NCI-H774 (cell line): ENCODE measurements at places on chromosomes 3 and 15.

- no peak for DNase-seq
Measured at GRCh38 chr15:101676921-101677329, 24.7 kb upstream of the TM2D3 start.

DNA sequence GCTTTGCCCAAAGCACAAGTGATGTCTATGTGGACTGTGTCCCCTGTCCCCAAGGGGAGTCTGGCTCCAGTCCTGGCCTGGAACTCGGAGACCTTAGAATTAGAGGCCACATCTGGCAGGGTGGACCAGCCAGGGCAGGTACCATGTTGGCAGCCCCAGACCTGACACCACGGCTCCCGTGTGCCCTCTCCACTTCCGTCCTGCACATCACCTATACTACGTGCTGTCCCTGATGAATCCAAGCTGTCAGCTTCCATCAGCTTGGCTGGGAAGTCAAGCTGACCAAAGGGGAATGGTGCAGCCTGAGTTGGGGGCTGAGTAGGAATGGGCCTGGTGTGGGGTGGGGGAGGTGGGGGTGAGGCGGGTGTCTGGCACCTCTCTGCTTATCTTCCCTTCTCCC is 15.3 kb downstream of the C15orf39 start:
- no peak for DNase-seq

DNA sequence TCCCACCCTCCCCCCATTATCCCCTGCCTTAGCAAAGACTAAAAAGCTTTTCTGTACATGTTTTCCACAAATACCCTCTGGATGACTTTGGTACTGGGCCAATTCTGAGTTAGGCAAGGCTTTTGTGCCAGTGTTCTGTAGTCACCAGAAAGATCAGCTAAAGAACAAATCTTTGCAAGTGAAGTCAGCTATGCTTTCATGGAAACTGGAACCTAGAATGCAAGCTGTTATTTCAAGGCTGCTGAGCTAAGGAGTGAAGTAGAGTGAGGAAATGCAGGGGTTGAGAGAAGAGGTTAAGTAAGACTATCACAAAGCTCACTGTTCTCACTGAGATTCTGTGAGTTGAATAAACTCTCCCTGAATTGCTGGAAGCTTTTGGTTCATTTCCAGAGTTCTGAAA is 107.8 kb upstream of the CNTN3 start:
- no peak for DNase-seq

DNA sequence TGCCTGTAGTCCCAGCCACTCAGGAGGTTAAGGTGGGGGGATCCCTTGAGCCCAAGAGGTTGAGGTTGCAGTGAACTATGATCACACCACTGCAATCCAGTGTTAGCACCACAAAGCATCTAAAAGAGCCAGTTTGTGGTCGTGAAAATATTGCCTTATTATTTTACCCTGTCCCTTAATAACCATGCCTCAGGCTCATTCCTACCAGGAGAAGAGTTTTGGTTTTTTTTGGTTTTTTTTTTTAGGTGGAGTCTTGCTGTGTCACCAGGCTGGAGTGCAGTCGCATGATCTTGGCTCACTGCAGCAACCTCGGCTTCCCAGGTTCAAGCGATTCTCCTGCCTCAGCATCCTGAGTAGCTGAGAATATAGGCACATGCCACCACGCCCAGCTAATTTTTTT is 17.9 kb upstream of the AVEN start:
- DNase-seq: no peak

- DNase-seq: no peak
Measured at GRCh38 chr3:166388321-166388720, 551.1 kb upstream of the BCHE start.

GRCh38 chr15:23690450-23690852 is 3.3 kb upstream of the NDN start:
- no peak for DNase-seq

DNA sequence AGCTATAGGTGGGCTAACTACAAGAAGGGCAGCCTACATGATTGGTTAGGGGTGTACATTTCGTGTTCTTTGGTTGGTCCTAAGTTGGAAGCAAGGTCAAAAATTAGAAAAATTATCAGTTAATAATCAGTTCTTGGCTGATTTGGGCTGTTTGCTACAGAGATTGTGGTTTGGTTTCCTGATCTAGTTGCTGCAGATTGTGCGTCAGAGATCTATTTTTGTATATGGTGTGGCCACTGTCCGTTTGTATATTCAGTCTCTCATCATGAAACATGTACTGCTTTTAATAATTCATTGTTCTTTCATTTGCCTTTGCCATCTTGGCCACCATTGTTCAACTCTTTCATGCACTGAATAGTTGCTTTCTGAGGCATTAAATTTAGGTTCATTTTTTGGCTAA is 80.9 kb downstream of the LRRC3B start:
- no peak for DNase-seq

DNA sequence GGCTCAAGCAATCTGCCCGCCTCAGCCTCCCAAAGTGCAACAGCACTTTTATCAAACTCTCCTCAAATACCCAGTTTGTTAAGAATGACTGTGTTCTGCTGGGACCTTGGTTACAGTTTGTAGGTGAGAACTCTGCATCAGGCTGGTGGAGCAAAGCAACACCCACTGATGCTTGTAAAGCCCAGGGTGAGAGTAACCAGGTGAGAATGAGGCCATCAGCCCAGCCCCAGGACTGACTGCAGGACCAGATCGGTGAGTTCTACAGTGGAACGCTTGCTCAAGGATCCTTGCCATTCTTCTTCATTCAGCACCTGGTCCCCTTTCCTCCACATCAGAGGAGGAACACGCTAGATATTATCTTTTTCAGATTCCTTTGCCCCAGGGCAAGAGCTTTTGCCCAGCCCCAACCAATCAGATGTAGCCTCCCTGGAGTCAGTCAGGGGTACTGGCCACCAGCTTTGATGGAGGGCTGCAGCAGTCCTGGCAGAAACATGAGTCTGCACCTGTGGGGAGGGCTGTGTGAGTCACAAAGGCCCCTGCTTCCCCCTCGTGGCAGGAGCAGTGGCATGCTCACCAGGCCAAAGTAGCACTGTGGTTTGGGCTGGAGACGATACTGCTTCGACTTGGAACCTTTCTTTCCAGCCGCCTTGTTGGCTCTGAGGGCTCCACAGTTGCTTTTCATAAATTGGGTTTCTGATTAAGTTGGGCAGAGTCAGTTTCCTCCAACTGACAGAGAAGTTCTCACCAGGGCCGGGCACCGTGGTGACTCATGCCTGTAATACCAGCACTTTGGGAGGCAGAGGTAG is 3.5 kb upstream of the SHISA5 start:
- no peak for DNase-seq

GRCh38 chr15:71337197-71337845 is 222.1 kb downstream of the THSD4 start:
- no peak for DNase-seq

DNA sequence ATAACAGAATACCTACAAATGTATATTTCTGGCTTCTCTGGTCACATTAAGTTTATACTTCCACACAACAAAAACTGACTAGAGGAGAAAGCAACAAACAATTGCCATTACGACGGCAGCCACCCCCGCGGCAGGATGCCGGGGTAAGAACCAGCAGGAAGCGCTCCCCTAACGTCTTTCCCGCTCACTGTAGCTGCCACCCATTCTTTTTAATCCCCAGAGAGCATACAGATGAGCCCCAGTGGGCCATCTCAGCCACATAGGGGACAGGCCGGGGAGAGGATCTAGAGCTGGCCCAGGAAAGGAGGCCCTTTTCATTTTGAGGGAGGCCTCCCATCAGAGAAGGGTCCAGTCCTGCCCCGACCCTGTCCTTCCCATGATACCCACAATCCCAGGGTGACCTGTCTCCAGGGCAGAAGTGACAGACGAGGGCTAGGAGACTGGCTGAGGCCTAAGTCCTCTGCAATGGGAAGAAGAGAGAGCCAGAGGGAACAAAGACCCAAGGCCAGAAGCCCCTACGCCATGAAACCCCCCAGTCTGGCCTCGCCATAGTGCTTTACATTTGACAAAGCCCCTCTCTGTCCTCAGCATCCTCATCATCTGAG is 3.6 kb upstream of the CALML4 start:
- DNase-seq: no peak

DNA sequence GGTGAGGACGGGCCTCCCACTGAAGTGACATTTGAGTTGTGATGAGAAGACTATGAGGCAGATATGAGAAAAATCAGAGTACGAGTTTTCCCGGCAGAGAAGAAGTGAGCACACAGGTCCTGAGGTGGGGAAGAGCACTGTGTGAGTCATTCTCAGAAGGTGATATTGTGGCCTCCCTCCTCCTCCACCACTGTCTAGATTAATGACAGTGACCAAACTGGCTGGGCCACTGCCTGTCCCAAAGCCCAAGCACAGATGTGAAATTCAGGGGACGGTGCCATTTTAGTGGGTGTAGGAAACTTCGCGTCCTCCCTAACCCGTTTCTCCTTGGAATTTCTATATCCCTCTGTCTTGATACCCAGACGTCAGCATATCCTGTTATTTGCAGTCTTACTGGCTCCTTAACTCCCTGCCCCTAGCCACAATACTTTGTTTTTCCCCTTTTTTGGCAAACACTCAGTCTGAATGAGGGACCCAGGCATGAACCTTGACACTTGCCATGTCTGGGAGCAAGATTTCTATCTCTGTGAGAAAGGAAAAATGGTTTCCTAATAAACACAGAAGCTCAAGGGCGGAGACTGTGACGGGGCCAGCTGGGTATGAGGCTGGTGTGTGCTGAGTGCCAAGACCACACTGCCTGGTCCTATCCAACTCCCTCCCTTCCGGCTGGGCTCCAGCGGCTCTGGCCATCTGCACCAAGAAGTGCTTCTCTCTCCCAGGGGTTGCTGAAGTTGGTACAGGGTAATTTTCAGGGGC is 15.2 kb downstream of the PRICKLE2 start:
- no peak for DNase-seq

DNA sequence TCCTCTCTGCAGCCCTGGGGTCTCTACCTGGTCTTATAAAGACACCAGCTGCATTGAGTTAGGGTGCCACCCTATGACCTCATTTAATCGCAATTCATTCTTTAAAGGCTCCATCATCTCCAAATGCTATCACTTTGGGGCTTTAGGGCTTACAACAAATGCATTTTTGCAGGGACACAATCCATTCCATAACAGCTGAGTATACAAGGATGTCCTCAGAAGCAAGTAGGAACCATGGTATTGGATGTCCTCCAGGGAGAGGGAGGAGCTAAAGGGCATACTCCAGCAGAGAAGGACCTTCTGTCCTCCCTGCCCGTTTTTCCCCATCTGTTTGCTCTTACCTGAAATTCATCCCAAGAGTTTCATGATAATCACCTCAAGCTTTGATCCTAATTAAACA is 30.3 kb downstream of the UMPS start:
- no peak for DNase-seq

- DNase-seq: no peak
Measured at GRCh38 chr3:179560791-179561190, 1.9 kb upstream of the ACTL6A start.

DNA sequence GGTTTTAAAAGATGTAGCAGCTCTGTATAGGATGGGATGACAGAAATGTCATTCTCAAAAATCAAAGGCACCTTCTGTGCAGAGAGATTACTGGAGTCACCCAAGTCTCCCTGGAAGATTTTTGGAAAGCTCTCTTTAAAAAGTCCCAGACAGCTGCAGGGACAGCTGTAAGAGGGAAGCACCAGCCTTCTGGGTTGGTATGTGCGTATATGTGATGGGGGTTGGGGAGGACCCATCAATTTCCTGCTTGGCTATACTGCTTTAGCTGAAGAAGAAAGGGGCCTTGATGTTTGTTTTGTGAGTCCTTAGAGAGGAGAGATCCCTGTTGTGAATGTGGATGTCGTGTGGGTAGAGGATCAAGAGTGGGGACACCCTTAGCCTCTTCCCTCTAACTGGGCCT is 5.4 kb upstream of the SEC11A start:
- no peak for DNase-seq

- no peak for DNase-seq
Measured at GRCh38 chr15:63905131-63905530, 71.4 kb upstream of the HERC1 start.

DNA sequence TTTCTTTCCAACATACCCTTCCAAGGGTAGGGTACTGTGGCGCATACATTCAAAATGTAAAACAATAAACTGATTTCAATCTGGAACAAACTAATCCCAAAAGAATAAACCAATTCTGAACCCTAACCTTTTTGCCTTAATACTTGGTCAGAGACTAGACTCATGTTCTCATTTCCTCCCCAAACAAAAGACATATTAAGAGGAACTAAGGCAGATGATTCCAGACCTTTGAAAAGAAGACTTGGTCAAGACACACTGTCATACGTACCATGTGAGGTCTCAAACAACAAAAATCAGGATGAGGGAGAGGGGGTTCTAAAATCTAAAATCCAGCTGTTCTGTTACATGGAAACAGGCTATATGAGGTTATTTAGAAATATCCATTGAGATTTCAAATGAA is 102.1 kb downstream of the RFTN1 start:
- no peak for DNase-seq

DNA sequence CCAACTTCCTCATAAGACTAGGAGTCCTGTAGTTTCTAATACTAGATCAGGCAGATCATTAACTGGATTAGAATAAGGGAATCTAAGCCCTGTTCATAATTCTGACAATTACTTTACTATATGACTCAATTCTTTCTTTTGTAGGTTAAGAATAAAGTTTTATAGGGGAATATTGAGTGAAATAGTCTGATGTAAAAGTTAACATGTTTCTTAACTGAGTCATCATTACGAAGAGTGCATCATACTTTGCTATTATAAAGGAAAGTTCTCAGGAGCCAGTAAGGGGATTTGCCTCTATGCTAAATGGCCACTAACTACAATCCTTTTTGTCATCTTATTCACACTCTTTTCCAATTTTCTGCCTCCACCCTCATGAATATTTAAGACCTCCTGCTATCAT is 63.1 kb downstream of the POLQ start:
- DNase-seq: no peak

GRCh38 chr3:195195321-195196209 is 75.4 kb downstream of the XXYLT1 start:
- DNase-seq: peak; percentile 77

- DNase-seq: no peak
Measured at GRCh38 chr3:142787719-142788118, 63.9 kb downstream of the TRPC1 start.

- no peak for DNase-seq
Measured at GRCh38 chr15:91941871-91942658, 88.6 kb downstream of the SLCO3A1 start.

DNA sequence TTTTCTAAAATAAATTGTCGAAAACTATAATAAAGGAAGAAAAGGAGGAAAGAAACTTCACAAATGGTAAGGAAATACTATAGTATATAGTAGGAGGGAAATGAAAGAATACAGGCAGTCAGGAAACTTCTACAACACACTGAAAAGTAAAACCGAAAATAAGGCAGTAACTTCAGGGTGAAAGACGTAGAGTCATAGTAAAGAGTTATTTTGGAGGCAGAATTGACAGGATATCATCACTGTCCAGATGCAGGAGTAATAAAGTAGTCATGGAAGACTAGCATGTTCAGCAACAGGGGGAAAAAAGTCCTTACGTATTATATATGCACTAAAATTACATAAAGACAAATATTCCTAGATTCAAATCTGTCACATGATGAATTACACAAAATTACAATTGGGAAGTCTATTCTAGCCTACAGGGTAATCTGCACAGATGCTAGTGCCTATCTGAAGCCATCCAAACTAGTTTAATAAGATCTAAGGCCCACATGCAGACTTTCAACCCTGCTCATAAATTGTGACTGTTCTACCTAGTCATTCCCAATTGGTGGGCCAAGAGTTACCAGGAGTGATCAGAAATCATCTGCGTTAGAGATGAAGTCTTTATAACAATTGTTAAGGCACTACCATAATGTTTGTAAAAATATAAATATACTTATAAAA is 14.0 kb downstream of the VPS13C start:
- DNase-seq: no peak
